ENCODE measurements at places on chromosomes 11 and 22.

- DNase-seq, result no peak
These were observed 6.6 kb downstream of the ZBTB16 start for GRCh38 chr11:114066046-114066648.

GRCh38 chr22:38026130-38027111, 30.8 kb upstream of the PICK1 start:
- DNase-seq, result no peak

DNA sequence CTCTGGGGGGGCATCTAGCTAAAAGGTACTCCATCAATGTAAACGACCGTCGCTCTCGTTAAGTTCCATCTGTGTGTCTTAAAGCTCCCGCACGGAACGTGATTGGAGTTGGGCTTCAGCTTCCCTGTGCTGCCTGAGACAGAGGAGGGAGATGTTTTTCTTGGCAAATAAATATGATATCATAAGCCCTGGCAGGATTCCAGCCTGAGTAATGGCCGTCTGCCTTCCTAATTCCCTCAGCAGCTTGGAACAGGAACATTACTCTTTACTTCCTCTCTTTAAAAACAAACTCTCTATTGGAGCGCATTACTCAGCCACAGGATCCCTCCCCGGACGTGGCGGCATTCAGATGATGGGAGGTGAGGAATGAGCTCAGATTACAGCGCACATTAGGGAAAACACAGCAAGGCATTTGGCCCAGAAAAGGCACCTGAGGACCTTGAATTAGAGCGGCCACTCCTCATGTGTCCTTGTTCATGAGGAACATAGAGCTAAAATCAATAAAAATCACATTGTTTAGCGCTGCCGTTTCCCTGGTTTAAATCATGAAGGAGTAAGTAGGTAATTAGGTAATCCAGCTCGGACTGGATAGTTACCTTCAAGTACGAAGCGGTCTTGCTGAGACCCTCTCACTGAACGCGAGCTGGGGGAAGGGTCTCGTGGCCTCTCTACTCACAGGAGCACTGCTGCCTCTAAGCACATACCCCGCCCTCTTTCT, 230.4 kb downstream of the ST3GAL4 start:
- peak; percentile 35 for DNase-seq

DNA sequence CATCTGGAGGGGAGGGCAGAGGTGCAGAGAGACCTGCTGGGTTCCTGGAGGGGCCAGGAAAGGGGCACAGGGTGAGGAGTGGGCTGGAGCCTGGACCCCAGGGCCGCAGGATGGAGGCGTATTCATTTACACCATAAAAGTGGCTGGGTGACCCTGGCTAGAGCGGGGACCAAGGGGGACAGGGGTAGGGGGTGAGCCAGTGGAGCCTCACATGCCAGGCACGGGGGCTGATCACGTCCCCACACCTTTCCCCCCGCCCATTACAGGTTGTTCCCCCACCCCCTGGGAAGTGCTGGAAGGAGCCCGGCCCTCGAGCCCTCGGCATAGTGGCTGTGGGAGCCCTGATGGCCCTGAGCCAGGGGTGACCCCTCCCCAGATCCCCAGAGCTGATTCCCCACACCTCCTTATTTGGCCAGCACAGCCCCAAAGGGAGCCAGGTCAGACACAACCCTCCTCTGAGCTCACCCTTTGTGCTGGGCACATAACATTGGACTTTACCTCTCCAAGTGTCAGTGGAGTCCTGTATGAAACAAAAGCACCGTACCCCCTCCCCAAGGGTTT, 781 bp downstream of the TCIRG1 start:
- DNase-seq, result no peak

DNA sequence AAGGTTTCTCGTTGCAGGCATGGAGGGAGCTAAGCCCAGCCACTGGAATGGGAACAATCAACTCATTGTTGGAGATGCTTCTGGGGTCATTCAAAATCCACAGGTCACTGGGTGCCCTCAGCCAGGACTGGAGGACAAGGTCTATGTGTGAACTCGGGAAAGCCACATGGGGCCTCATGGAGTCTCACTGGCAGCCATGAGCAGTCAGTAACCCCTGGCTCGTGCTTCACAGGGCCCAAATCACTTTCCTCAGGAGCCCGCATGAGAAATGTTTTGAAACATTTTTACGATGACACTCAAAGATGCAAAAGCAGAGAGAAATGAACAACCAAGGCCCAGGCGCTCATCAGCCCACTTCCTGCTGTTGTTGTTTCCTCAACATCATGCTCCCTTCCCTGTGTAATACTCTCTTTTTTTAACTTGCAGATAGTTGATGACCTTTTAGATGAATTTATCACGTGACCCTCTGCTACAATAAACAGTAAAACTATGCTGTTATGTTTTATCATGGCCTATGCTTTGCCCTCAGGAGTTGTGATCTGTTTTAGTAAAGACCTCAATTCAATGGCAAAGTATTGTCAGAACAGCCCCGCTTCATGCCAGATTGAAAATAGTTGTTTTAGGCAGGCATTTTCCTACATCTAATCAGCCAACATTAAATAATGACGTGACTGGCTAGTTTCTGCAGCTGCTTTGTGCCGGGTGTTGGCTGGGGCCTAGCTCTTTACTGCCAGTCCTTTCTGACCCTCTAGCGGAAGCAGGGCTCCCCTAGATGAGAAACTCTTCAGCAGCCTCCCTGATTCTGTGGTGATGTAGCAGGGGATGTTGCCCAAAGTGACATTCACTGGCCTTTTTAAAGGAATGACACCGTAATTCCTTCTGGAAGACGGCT, 39.7 kb downstream of the ADAMTS15 start:
- no peak for DNase-seq

DNA sequence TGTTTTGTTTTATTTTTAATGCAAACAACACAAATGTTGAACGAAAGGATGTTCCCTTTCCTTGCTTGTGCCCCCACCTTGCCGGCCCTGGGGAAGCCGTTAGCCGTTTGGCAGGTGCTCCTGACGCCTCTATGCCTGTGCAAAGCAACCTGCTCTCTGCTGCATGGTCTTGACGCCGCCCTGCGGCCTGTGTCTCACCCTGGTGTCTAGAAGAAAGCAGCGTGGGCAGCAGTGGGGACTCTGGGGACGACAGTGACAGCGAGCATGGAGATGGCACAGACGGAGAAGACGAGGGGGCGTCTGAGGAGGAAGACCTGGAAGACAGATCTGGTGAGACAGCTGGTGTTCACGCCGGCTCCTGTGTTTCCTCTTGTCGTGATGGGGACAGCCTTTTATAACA, 5.5 kb downstream of the PHRF1 start:
- no peak for DNase-seq

GRCh38 chr11:102683277-102683676, 22.3 kb downstream of the MMP27 start:
- no peak for DNase-seq

GRCh38 chr11:31936312-31936711, 125.2 kb upstream of the PAX6 start:
- DNase-seq, result no peak
